ENCODE measurements at places on chromosomes 2 and 18. TPM values are rescaled to one million over a fixed set of nuclear protein-coding genes. Genes with fewer than 3 reads are reported as not detected.

DNA sequence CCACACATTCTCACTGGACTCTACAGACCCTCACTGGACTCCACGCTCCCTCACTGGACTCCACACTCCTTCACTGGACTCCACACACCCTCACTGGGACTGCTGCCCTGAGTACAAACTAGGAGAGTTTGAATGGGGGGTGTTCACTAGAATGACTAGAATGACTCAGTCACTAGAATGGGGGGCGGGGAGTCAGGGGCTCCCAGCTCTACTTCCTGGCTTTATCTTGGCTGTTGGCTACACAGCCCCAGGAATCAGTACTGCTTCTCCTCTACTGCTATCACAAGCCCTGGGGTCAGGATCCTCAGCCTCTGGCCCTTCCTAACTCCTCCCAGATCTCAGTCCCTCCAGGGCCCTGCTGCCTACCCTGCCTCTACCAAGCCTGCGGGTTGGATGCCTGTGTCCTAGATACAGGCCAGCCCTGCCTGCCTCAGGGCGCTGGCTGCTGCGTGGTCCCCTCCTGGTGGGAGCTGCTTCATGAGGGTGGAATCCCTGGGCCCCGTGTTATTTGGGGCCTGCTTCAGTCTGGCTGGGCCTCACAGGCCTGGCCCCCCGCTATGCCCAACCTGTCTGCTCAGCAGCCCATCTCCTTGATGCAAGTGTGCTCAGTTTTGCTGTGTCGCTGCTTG is 7.8 kb downstream of the PTMA start:
- DNase-seq, result no peak

- peak; percentile 71 for DNase-seq
These were observed 129.8 kb upstream of the RAB6C start for GRCh38 chr2:129849559-129850160.

- DNase-seq, result no peak
These were observed 6.9 kb upstream of the MAP4K4 start for GRCh38 chr2:101690547-101691152.

GRCh38 chr2:155026651-155027174 is 328.2 kb downstream of the KCNJ3 start:
- DNase-seq, result no peak

DNA sequence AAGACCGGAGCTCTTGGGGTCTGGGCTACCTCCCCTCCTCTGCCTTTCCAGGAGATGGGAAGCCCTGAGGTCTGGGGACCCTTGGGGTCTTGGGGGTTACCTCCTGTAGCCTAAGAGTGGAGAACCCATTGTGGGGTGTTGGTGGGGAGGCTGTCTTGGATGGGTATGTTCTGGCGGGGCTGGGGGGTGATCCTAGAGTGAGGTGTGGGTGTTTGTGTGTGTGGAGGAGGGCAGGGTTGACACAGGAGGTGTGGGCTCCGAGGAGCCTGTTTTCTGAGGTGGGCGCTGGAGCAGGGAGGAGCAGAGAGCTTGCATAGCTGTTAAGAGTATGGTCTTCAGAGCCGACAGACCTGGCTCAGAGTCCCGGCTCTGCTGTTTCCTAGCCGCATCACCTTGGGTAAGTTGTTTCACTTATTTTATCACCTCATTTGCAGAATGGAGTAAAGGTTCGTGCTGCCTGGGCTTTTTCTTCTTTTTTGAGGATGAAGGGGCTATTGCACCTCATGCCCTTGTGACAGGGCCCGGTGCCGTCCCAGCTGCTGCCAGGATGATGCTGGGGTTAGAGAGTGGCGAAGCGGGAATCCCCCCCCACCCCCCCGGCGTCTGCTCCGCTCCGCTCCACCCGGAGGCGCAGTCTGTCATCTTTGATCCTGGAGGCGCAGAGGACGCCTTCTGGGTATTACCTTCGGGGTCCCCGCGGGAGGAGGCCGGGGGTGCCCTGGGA is 17.2 kb downstream of the TET3 start:
- DNase-seq, result no peak

DNA sequence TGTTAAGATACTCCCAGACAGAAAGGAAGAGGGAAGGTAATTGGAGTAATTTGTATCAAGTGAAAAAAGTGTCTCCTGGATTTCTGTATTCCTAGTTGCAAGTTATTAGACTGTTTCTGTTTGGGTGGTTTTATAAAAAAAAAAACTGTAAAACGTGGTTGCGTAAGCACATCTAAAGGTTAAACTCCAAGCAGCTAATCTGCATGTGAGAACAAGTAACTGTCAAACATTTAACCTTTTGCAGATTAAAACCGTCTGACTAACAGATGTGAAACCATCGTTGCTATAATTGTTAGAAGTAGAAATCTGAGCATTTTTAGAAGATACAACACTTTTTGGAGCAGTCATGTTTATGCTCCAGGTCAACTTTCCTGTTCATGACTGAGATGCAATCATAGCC is 72.3 kb downstream of the AFF3 start:
- DNase-seq, result no peak

DNA sequence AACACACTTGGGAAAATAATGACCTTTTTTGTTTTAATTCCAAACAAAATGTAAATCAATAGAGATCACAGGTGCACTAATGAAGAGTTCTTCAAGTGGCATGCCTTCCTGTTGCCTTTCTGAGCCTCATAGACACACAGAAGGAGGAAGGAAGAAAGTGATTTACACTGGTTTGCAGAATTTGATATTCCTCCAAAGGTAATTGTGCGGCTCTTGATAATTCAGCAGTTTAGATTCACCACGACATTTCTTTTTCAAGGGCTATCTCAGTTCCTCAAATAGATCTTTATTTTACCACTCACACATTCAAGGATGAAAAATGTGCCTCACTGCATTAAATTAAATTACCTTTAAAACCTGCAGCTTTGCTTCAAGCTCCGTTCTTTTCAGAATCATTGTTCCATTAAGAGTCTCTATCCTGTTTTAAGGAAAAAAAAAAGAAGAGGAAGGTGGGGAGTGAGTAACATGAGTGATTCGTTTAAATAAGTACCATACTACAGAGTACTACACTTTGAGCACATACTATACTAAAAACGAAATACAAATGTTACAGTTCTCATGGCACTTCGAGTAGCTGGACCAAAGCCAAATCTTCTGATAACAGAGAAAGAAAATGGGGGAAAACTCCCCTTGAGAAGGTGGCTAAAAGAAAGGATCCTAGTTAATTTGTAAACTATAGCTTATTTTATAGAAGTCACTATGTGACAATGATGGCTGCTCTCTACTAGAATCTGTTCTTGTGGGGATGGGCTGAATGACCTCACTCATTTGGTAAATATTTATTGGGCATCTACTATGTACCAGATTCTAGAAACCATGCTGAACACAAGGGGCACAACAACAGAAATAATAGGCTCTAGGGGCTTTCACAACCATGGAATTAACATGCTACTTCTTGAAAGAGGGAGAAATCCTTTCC is 16.6 kb downstream of the CYTIP start:
- no peak for DNase-seq

GRCh38 chr2:219475697-219476651 is 22.7 kb upstream of the GMPPA start:
- DNase-seq, result peak; percentile 51

DNA sequence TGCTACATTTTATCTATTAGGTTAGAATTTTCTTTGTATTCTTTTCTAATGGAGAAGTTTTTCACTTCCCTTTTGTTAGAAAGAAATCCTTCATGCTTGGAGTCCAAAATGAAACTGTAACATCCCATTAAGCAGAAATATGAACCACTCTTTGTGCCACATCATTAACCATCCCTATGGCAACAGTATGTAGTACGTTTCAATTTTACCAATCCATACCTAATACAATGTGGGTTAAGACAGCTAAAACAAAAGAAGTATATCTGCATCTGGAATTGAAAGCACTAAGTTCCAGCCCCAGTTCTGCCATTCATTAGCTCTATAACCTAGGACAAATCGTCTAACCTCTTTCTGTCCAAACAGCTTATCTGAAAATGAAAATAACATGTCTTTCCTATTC is 409.2 kb upstream of the SPHKAP start:
- no peak for DNase-seq

- no peak for DNase-seq
These were observed 306.6 kb upstream of the CYRIA start for GRCh38 chr2:16972276-16972675.

- no peak for DNase-seq
These were observed 109.1 kb downstream of the PLEKHA3 start for GRCh38 chr2:178589335-178589734.

DNA sequence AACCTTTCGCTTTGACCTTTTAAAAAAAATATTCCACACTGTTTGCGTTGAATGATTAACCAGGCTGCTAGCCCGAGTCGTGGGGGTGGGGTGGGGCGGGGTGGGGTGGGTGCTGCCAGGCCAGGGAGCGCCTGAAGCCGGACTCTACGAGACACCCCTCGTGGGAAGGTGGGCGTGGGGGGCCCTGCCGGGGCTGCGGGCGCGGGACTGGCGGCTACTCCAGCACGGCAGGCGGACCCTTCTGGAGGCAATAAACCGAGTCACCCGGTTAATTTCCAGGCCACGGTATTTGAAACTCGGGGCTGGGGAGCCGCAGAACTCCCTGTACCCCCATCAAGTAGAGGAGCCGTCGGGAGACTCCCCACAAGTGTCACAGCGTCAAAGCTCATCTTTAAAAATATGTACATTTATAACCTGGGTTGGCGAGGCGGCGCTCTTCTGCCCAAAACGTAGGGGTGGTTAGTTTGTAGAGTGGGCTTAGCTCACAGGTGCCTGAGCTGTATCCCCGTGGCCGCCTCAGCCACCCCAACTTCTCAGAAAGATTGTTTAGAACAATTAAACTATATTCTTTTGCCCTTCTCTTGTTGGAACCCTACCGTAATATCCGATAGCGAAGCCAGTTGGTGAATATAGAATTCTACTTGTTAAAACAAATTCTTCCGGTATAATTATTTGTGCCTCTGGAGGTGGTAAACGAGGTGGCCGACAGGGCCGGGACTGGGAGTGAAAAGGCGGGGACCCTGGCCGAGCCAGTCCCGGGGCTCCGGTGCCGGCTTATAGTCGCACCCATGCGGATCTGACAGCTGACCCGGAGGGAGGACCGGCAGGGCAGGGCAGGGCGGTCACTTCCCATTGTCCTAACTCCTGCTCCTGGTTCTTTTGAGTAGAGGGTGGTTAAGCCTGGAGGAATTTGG is 1.4 kb downstream of the B3GNT2 start:
- no peak for DNase-seq

DNA sequence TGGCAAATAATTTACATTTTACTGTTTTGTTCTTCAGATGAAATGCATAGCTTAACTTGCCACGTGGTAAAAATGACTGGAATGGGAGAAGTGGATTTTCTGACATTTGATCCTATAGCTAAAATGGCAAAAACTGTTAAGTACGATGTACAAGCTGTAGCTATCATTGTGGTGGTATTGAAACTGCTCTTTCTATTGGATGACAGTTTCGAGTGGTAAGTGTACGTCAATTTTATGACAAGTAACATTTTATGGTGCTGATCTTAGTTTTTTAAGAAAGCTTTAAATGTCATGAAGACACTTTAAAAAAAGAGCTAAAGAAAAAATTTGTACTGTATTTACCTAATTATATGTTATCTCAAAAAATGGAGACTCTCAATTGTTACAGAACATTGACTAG is 40.8 kb upstream of the GRHL1 start:
- DNase-seq, result no peak

- DNase-seq, result no peak
These were observed 118.6 kb upstream of the EML6 start for GRCh38 chr2:54604871-54605270.

GRCh38 chr2:26672818-26673393 is 19.6 kb upstream of the KCNK3 start:
- DNase-seq, result no peak

DNA sequence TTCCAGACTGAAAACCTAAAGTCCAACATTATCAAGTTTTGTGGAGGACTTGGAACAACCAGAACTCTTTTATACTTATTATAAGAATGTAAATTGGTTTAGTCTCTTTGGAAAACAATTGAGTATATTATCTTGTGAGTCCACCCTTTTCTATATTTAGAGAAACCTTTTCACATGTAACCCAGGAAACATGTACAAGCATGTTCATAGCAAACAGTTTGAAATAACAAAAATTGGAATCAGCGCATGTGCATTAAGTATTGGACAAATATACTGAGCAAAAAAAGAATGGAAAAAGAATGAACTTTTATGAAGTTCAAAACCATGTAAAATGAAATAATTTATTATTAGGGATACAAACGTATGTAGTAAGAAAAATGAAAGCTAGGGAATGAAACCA is 246.0 kb downstream of the WDR7 start:
- no peak for DNase-seq

DNA sequence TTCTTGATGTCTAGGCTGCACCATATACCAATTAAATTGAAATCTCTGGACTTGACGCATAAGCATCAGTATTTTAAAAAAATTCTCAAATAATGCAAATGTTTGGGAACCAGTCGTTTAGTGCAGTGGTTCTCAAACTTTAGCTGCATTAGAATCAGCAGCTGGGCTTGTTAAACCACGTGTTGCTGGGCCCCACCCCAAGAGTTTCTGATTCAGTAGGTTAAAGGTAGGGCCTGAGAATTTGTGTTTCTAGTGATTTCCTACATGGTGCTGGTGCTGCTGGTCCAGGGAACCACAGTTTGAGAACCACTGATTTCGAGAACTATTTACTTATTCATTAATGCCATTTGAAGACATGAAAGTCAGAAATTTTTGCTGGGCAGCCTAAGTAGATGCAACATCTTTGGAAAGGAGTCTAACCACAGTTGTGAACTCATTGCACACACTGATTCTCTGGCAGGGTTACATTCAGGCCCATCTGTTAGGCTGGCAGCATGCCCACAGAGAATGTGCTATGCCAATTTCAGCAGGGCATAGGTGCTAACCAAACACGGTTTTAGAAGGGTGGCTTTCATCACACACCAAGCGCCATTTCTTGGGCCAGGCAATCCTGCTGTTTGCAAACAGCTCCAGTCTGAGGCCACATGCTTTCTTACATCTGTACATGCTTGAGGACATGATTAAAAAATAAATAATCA is 26.4 kb upstream of the ATP5MC3 start:
- DNase-seq, result no peak

- no peak for DNase-seq
These were observed 4.3 kb downstream of the MGAT5 start for GRCh38 chr2:134257965-134258683.

GRCh38 chr2:28419003-28419402 is 26.3 kb downstream of the FOSL2 start:
- no peak for DNase-seq

DNA sequence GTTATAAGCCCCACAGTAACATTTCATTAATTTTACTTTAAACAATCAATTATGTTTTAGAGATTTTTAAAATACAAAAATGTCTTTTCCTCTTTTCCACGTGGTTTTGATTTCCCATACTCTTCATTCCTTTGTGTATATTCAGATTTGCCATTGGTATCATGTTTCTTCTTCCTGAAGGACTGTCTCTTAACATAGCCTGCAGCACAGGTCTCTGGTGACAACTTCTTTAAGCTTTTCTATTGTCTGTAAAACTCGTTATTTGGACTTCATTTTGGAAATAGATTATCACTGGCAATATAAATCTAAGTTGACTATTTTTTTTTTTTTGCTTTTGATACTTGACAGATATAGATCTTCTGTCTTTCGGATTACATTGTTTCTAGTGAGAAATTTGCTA is 115.2 kb upstream of the KLHL29 start:
- no peak for DNase-seq

- no peak for DNase-seq
These were observed 115.3 kb downstream of the METTL8 start for GRCh38 chr2:171318463-171318934.

Gene TMEM247
- polyA plus RNA-seq, result not detected

Gene TMEM237
- 43.4 TPM for polyA plus RNA-seq

Gene KCNG2
- polyA plus RNA-seq, result 0.19 TPM

Gene DLX2
- 0.15 TPM for polyA plus RNA-seq

Gene UGT1A4
- not detected for polyA plus RNA-seq

Gene PROC
- polyA plus RNA-seq, result 0.50 TPM

Gene TANC1
- 25.6 TPM for polyA plus RNA-seq

Gene PTPRN
- 0.17 TPM for polyA plus RNA-seq

Gene SP140
- 0.96 TPM for polyA plus RNA-seq

Gene KDM3A
- polyA plus RNA-seq, result 61.2 TPM

Gene SKOR2
- not detected for polyA plus RNA-seq

Measured in left renal pelvis (tissue), 4 donors.